ENCODE measurements at places on chromosomes 3 and 15.

DNA sequence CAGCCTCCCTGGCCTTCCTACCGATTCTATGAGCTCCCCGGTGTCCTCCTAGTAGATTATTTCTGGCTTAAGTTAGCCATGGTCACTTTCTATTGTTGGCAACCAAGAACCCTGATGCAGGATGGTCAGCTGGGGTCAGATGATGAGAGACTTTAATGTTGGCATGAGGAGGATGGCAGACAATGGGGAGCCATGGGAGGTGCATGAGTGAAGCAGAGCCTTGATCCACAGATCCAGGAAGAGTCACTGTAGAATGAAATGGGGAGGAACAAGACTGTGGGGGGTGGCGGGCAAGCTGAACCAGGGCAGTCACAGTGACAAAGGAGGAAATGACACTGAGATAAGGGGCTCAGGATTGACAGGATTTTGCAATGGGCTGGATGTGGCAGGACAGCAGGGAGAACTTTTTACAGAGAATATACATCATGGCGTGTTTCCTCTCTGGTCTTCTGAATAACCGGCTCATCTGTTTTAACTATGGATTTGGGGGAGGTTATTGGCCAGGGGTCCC lies 60.9 kb downstream of the RPLP1 start:
- no peak for DNase-seq

DNA sequence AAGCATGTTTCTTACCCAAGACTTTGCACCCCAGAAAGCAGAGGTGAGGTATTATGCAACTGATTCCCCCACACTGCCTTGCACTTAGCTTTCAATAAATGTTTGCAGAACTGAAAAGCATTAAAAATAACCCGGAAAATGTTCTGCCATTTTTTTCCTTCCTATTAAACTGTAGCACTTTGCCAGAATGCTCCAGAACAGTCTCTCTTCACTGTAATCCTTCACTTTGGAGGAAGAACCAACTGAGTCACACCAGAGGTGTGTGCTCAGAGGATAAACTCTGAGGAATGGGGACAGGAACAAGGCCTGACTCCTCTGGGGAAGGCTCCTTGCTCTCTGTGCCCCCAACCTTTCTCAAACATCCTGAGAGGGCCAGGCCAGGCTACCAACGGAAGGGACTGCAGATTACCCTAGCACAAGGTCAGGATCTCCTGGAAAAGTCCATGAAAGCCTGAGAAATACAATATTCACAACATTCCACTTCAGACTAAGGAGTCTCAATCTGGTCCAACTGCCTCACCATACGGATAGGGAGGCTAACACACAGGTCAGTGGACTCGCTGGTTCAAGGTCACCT lies 19.0 kb downstream of the ANP32A start:
- DNase-seq, result no peak

DNA sequence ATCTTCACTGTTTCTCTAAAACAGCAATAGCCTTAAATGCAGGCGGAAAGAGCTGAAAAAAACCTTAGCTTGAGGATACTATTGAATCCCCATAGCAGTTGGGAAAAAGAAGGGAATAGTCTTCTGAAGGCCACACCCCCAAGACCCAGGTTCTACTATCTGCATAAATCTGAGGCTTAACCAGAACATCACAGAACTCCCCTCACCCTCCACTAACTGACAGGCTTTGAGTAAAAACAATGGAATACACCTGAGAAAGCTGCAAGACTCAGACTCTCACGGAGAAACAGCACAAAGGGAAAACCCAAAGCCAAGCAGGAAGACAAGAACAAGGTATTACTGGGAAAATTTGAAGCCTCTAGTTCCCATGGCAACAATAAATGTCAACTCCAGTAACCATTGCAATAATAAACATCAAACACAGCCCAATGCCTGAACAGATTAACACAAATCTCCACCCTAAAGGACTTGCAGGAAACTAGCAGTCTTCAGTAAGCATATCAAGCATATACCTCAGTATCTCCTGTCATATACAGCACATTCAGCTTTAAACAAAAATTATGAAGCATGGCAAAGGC lies 56.4 kb downstream of the TMCC1 start:
- DNase-seq, result no peak

DNA sequence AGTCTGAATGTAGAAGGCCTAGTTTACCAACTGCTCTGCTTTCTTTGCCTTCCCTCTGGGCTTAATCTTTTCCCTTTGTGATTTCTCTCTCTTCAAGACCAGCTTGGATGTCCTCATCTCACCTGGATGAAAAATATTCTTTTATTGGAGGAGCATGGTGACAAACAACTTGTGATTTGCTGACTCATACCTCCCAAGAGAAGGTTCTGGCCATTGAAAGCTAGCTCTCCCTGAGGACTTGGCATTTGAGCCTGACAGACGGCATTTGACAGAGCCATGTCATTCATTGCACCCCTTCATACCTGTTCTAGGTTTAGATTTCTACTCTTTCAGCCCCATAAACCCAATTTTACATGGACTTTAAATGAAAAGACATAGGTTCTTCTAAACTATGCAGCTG lies 33.3 kb downstream of the ATG7 start:
- no peak for DNase-seq

DNA sequence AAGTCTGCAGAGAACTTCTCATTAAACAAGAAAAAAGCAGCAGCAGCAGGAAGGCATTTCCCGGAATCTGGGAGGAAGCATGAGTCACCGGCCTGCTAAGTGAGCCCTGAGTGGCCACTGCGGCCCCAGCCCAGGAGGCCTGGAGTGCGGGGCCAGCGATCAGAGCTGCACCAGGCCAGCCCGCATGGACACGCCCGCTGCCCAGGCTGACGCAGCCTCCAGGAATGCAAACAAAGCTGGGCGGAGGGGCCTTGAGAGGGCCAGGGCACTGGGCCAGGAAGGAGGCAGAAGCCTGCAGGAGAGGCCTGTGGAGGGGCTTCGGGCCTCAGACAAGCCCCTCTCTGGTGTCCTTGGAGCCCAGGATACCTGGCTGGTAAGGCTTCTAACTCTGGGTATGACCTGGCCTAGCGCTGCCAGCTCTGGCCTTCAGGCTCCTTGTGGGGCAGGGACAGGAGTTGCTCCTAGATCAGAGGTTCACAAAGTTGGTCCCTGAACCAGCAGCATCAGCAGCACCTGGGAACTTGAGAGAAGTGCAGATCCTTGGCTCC lies 101.2 kb downstream of the SMAD6 start:
- DNase-seq, result peak; percentile 10

GRCh38 chr3:190338717-190339116 lies 16.5 kb upstream of the CLDN1 start:
- DNase-seq, result no peak

- DNase-seq, result no peak
These were observed 102.5 kb downstream of the RPLP1 start for GRCh38 chr15:69555080-69555479.

- DNase-seq, result no peak
These were observed 4.9 kb downstream of the ALDH1A2 start for GRCh38 chr15:58060575-58060974.

- no peak for DNase-seq
These were observed 13.8 kb downstream of the ALDH1A3 start for GRCh38 chr15:100893261-100893963.

DNA sequence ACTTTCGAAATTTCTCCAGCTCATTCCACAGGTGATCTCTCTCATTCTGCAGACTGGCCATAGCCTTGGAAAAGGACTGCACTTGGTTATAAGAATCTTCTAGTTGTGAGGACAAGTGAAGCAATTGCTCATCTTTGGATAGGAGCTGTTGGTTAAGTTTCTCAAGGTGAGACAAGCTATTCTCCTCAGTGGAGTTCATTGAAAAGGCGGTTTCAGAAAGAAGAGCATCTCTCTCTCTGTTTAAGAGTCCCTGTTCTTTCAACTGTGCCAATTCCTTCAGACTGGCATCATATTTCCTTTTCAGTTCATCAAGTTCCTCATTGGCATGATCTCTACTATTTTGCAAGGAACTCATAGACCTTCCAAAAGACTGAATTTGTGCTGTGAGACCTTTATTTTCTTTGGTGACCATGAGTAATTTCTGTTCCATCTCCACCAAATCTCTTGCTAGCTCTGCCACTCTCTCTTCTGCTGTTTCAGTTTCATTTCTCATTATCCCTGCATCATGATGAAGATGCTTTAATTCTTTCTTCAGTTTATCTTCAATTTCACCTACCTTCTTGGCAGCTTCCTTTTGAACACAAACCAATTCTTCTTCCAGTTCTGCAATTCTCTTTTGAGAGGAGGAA lies 30.2 kb upstream of the HCLS1 start:
- DNase-seq, result no peak

Measured in DMS79 treated with DMSO at 0.1 percent for 48 hours (cell line).